ENCODE measurements at places on chromosomes 6 and 20. TPM values are rescaled to one million over a fixed set of nuclear protein-coding genes. Genes with fewer than 3 reads are reported as not detected.

Gene PDSS2
- 18.7 TPM for total RNA-seq

Gene ENPP3
- 2.0 TPM for total RNA-seq

Gene CST4
- not detected for total RNA-seq

Gene EGFL8
- 13.3 TPM for total RNA-seq

Gene SLC52A3
- 1.7 TPM for total RNA-seq

Gene GSTA2
- not detected for total RNA-seq

- no peak overlapping the region for H3K27ac ChIP-seq
- no peaks in the 10 kb centered on the region for H3K4me1 ChIP-seq
- no peak for DNase-seq
- H3K27me3 ChIP-seq, result no peaks in the 10 kb centered on the region
These were observed 93.8 kb upstream of the RNF217 start for GRCh38 chr6:124868481-124868880.

DNA sequence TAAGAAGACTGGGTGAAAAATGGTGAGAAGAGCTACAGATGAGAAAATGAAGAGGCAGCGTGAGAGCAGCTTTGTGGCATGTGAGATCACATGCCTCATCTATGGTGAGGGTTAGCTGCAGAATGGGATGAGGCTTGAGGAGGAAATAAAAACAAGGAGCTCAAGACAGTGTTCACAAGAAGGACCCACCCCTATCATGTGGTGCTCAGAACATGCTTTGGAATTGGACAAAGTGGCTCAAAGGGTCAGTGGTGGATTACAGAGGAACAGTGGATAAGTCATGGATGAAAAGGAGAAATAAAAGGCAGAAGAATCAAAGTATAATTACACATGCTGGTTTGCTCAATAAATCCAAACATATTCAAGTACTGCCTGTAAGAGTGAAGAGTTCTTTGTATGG, 126.9 kb upstream of the UST start:
- peaks cover 5% of the 10 kb centered on the region for H3K4me1 ChIP-seq
- H3K4me3 ChIP-seq, result no peak overlapping the region
- DNase-seq, result no peak
- no peaks in the 10 kb centered on the region for H3K36me3 ChIP-seq
- no peak overlapping the region for H3K27ac ChIP-seq
- H3K27me3 ChIP-seq, result no peaks in the 10 kb centered on the region

DNA sequence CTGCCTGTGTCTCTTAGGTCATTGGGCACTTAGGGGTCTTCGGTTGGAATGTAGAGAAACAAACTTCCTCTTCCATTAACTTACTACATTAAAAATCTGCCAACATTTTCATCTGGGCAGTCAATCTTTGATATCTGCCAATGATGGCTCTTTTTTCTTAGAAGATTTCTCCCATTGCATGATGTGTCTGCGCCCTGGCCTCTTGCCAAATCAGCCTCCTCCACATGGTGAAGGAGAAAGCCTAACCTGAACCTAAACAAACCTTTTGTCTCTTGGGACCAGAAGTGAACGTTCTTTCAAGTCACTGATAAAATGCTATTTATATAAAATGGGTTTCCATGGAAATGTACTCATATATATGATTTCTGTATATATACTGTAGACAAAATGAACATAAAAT, 998.9 kb upstream of the GJE1 start:
- no peaks in the 10 kb centered on the region for H3K4me1 ChIP-seq
- no peak for DNase-seq
- no peaks in the 10 kb centered on the region for H3K27me3 ChIP-seq
- no peak overlapping the region for H3K27ac ChIP-seq
- H3K36me3 ChIP-seq, result no peaks in the 10 kb centered on the region
- no peak overlapping the region for H3K4me3 ChIP-seq

All from vagina (tissue), 2 donors.